Astrocyte of the spinal cord (primary cell): ENCODE measurements at places on chromosomes 6 and 20.

GRCh38 chr6:42448391-42448790 is 3.3 kb downstream of the TRERF1 start:
- DNase-seq = no peak

GRCh38 chr6:99132026-99132635 is 184.4 kb upstream of the FBXL4 start:
- no peak for DNase-seq

DNA sequence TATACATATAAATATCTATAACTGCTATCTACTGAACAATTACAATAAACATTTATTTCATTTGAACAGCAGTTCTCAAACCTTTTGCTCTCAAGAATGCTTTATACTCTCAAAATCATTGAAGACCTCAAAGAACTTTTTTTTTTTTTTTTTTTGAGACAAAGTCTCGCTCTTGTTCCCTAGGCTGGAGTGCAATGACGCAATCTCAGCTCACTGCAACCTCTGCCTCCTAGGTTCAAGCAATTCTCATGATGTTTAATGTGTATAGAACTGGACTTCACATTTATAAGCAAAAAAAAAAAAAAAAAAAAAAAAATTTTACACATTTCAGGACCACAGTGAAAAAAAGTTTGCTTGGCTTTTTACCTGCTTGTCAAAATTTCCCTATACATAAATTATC is 11.7 kb downstream of the UBE2V1 start:
- no peak for DNase-seq

GRCh38 chr6:46215213-46215612 is 44.4 kb upstream of the ENPP5 start:
- no peak for DNase-seq

DNA sequence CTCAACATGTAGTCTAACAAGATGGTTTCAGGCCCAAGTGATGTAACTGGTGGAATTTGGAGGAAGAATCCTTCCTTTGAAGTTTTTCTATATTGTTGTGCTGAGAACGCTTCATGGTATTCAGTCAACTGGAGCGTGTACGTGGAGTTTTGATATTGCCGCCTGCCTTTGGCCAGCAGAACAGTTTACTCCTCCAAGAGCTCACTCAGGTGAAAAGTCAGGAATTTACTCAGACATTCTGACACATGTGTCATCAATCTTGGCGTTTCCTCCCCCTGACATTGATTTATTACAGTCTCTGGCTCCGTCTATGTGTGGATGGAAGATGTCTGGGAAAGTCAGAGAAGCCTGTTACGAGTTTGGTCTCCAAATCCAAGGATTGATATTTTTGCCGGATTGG is 19.0 kb upstream of the TGM2 start:
- DNase-seq = no peak

- DNase-seq = no peak
These were observed 2.8 kb downstream of the ZFP57 start for GRCh38 chr6:29678114-29678513.

GRCh38 chr6:108960601-108961000 is 112.4 kb downstream of the ARMC2 start:
- DNase-seq = no peak
